Calu3 (cell line): ENCODE measurements at places on chromosomes 12 and 14.

DNA sequence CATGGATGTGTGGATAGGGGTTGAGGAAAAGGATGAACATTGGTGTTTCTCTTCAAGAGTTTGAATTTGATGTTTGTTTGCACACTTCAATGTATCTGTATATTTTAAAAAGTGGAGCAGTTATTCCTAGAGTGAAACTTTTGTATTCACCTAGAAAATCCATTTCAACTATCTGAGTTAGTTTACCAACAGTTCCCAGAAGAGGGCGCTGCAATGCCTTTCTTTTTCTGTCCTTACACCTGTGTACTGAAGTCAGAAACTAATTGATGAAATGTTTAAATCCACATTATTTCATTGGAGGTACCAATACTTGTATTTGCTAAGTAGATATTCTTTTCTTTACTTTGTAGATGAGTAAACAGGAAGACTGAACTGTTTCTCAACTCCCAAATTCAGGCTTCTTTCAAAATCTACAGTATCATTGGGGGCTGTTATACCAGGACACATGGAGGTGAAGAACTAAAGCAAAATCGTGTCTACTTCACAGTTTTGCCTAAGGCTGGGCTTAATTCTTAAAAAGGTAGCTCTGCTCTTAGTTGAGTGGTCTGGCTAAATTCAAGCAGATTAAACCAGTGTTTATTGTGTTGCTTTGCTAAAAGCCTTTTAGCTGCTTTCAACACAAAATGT, 26.6 kb upstream of the KLRB1 start:
- DNase-seq = peak; percentile 72

DNA sequence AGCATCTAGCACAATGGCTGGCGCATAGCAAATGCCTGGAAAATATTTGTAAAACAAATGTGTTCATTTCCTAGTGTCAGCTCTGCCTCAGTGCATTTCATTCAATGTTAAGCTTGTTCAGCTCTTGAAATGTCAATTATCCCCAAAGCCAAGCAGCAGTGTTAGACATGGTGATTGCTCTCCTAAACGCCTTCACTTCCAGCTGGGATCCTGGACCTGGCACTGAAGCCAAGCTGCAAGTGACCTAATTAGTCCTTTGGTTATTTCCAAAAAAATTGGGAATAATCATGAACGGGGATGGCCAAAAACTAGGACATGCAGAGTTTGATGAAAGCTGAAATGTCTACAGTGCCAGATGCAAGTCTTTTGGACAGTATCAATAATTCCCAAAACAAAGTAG, 54.9 kb upstream of the MDGA2 start:
- no peak for DNase-seq

DNA sequence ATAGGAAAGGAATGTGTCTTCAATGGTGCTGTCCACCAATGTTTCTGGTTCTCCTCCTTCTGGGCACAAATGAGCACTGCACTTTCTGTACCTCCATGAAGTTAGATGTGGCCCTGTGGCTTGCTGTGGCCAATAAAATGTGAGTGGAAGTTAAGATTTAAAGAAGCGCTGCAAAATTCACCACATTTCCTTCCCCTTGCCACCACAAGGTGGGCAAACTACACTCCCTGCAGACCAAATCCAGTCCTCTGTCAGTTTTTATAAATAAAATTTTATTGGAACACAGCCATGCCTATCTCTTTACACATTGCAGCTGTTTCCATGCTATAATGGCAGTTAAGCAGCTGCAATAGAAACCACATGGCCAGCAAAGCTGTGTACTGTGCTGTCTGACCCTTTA, 141.4 kb upstream of the TMPO start:
- DNase-seq = no peak

DNA sequence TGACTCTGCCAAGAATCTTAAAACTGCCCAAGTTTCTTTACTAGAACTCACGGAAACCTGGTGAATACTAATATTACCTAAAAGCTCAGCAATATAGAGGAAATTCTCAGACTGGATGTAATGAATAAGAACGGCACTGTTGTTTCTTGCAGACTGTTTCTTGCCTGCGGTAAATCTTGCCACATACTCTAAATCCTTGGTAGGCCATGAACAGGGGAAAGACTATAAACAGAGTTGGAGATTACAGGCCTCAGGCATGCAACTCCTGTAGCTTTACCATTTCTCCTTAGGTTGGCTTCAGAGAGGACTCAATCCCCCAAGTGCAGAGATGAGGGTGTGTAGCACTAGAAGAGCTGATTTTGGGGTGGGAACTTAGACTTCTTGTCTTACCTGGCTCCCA, 1.1 kb downstream of the ALDH6A1 start:
- DNase-seq = no peak

DNA sequence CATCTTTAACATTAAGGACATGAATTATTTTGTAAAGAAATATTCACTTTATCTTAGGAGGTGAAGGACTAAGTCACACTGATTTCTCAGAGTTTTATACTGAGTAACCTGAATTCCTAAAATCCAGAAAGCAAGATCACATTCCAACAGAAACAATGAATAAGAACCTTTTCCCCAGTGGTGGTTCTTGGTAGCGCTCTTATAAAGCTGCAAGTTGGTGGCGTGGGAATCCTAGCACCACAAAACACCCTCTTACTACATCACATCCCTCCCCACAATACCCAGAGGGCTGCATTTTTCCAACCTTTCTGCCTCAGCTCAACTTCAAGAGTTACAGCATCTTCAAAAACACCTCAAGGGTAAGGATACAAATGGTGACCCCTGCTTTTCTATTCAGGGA, 44.0 kb upstream of the SMUG1 start:
- DNase-seq = no peak

DNA sequence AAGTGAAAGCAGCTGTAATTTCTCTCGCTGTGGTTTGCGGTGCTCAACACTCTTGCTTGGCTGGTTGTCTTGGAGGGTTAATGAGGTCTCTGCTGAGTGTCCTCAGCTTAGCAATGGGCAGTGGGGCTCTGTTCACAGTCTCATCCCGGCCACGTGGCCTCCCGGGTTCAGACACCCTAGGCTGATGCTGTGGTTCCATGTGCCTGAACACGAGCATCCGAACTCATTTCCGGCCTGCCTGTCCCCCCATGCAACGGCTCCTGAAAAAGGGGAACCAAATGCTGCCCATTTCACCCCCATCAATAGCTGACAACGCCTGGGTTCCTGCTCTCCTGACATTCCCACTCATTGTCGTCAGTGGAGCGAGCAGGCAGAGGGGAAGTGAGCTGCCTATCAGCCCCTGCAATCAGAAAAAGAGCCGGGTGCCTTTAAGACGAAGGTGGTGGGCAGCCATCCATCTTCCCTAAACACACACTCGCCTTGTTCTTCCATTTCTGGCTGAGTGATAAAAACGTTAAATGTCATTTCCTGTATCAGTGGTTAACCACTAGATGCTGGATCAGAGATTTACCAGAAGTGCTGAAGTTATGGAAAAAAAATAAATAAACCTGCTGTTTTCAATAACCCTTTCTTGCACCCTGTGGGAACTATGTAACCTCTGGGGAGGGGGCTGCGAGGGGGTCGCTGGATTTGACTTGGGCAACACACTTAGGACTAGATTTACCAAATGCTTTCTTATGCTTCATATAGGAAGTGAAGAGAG, 60.3 kb upstream of the BCL2L14 start:
- no peak for DNase-seq

DNA sequence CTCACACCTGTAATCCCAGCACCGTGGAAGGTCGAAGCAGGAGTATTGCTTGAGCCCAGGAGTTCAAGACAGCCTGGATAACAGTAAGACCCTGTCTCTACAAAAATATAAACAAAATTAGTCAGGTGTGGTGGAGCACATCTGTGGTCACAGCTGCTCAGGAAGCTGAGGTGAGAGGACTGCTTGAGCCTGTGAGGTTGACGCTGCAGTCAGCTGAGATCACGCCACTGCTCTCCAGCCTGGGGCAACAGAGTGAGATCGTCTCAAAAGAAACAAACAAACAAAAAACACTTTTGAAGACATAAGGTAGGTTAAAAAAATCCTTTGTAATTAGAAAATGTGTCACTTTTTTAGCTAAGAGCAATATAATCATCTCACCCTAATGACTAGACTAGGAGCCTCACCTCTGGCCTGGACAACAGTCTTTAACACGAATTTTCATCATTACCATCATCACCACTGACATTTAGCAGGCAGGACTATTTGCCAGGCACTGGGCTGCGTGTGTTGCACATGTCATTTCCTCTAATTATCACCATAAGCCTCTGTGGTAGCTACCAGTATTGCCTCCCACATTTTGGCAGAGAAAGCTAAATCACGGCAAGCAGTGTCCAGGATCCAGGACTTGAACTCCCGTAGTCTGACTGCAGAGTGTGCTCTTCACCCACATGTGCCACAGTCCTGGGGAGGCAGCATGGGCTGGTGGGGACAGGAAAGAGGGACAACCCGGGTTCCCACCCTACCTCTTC, 4.6 kb upstream of the SYCP3 start:
- DNase-seq = no peak

DNA sequence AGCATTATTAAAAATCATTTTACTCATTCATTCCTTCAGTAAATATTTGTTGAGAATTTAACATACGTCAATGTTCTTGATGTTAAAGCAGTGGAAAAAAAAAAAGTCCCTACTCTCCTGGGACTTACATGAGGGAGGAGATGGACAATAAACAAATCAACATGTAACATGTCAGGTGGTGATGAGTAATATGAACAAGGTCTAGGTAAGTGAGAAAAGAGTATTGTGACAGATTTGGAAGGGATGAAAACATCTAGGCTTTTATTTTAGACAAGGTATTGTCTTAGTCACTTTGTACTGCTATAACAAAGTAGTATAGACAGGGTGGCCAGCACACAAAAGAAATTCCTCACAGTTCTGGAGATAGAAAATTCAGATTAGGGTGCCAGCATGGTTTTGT, 167.2 kb downstream of the FSCB start:
- DNase-seq = no peak

GRCh38 chr14:100610511-100611217, 23.4 kb upstream of the BEGAIN start:
- no peak for DNase-seq

- DNase-seq = no peak
Measured at GRCh38 chr14:68976160-68977067, 2.7 kb downstream of the ACTN1 start.

GRCh38 chr14:52238682-52239081, 28.8 kb upstream of the PTGDR start:
- no peak for DNase-seq

GRCh38 chr12:108595711-108596647, 1.9 kb downstream of the TMEM119 start:
- DNase-seq = no peak

- DNase-seq = no peak
Measured at GRCh38 chr12:14656846-14657245, 39.6 kb downstream of the GUCY2C start.

- no peak for DNase-seq
Measured at GRCh38 chr12:122354958-122355641, 67.4 kb downstream of the CLIP1 start.

GRCh38 chr14:89753828-89754412, 200.6 kb downstream of the EFCAB11 start:
- no peak for DNase-seq
